Osteocyte (in vitro differentiated cells): ENCODE measurements at places on chromosomes 11 and 22. TPM values are rescaled to one million over a fixed set of nuclear protein-coding genes. Genes with fewer than 3 reads are reported as not detected.

GRCh38 chr11:26519469-26519868 lies 52.6 kb downstream of the MUC15 start:
- no peak for DNase-seq

GRCh38 chr11:113874581-113875233 lies 665 bp downstream of the USP28 start:
- no peak for DNase-seq

DNA sequence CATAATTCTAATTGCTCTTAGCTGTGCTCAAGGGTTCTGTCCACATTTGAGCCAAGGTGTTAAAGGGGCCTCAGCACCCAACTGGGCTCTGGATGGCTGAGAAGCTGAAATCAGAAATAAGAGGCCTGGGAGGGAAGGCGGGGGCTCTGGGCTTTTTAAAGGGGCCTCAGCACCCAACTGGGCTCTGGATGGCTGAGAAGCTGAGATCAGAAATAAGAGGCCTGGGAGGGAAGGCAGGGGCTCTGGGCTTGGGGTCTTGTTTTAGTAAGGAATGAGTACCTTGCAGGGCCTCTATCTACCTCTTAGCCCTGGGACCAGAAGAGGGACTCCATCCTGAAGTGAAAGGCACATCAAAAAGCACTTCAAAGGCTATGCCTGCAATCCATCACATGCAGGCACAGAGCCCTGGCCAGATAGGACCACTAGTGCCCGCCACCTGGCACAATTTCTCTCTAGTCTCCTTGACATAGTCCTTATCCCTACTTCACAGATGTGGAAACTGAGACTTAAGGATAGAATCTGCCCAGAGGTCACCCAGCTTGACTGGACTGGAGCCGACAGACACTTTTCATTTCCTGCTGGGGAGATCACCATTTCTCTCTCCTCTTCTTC lies 35.6 kb downstream of the DKK3 start:
- DNase-seq: no peak

DNA sequence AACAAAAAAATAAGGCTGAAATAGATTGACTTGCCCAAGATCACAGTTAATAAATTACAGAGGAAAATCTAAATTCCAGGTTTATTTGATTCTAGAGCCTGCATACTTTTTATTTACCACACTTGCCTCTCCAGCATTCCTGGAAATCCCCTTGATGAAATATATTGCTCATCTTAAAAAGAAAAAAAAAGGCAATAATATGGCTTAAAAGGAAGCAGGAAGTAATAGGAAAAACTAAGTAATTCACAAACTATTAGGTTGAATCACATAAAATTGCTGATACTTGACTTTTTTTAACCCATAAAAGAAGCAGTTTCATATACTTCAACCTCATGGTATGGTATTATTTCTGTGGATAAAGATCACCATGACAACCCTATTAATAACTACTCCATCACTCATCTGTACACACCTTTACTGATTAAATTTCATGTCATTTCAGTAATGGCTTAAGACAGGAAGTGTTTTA lies 52.9 kb downstream of the COPB1 start:
- DNase-seq: no peak

Gene TMEM184B
- 88.0 and 90.5 TPM in 2 replicates for total RNA-seq

Gene ACR
- total RNA-seq: not detected in 2 replicates

Gene CRACR2B
- 3.9 and 4.2 TPM in 2 replicates for total RNA-seq

Gene KDM4D
- 0.81 and 0.97 TPM in 2 replicates for total RNA-seq
